ENCODE measurements at places on chromosomes 11 and 22.

DNA sequence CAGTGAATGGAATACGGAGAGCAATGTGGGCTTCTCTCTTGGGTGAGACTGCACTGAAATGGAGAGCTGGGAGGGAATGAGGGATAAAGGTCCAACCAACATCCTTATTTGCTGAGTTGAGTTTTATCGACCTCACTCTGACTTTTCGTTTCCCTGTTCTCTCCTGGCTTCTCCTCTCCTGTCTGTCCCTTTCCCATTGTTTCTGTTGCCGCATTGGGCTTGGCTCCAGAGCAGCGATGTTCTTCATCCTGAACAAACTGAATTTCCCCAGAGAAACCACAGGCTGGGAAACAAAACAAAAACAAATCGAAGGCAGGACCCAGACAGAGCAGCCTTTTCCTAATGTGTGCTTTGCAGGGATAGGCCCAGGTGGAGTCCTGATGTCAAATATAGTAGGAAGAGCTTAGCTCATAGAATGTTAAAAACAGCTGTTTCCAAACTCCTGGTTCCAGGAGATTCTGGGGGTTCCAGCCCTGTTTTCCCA, 30.0 kb downstream of the MOV10L1 start:
- DNase-seq: no peak

- DNase-seq: no peak
Observed at GRCh38 chr22:26443901-26444690, 15.0 kb downstream of the ASPHD2 start.

DNA sequence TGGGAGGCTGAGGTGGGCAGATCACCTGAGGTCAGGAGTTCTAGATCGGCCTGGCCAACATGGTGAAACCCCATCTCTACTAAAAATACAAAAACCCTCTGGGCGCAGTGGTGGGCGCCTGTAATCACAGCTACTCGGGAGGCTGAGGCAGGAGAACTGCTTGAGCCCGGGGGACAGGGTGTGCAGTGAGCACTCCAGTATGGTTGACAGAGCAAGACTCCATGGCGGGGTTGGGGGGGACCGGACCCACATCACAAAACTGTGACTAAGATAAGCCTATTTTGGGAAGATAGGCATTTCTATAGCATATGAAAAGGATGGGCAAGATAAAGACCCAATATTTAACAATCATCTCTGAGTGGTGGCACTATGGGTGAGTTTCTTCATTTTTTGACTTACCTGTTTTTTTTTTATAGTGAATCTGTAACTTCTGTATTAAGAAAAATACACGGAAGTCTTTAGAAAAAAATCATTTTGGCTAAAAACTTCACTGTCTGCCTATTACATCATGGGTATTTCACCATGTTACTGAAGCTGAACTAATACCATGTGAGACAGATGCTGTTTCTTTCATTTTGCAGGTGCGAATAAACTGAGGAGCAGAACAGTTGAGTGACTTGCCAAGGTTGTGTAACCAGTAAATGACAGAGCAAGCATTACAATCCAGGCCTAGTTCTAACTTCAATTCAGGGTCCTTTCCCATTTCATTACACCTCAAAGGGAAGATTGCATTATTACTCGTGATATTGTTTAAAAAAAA, 2.5 kb downstream of the CELF1 start:
- DNase-seq: no peak

DNA sequence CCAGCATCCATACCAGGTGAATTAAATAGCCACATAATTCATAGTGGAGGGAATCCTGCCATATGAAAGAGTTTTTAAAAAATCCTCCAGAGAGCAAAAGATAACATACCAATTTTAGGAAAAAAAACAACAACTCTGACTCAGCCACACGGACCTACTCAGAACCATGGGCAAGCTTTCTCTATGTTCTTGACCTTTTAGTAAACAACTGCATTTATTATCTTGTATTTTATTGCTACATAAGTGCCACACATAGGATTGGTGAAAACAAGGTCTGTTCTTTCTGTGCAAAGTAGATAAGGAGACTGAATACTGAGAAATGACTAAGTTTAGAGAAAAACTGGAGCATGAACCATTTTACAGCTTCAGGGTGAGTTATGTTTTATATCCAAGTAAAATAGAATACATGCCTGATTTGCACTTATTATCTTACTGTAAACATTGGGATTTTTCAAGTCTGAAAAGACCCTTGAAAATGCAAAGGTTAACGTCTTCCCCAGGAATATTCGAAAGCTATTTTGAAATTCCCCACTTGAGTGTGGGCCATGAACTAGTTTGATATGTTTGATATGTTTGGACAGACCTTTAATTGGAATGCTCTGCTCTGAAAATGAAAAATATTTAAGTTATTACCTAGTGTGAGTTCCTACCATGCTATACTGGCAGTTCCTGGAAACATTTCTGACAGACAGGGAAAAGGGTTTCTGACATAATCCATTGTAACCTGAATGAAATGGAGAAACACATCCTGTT, 89.5 kb upstream of the DDI1 start:
- DNase-seq: no peak

GRCh38 chr11:63608353-63609345, 5.6 kb downstream of the PLAAT3 start:
- no peak for DNase-seq

GRCh38 chr11:7306900-7307299, 55.2 kb downstream of the SYT9 start:
- no peak for DNase-seq

DNA sequence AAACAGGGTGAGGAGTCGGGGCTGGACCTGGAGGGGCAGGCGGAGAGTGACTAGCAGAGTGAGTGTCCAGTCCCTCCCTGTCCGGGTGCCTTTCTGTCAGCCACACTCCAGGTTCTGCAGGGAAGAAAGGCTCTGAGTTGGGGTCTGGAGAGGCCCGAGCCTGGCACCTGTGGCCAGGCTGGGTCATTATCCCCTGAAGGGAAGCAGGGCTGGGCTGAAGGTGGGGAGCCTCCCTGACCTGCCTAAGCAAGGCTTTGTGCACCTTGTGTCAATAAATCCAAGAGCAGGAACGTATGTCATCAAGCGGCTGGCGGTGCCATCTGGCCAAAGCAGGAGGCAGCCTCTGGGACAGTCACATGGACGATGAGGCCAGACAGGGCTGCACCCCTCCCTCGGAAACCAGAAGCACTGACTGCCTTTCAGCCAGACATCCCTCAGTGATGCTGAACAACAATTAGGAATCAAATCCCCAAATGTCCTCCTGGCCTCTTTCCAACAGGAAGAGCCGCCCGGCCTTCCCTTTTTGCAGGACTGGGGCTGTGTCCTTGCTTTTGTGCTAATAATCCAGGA, 73.9 kb upstream of the FGF3 start:
- no peak for DNase-seq

DNA sequence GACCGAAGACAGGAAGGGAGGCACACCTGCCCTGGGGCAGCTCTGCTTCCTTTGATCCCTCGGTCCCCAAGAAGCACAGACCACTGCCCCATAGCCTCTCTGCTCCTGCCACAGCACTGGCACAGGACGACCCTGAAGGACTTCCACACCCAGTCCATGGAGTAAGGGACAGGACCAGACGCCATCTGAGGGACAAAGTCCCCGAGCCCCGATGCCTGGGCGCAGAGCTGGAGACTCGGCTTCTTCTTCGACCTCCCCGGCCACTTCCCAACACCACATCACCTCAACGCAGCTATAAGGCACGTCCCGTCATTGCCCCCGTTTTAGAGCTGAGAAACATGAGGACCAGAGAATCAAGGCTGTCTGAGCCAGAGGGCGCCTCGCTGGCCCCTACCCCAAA, 310.5 kb downstream of the BRD1 start:
- DNase-seq: no peak

DNA sequence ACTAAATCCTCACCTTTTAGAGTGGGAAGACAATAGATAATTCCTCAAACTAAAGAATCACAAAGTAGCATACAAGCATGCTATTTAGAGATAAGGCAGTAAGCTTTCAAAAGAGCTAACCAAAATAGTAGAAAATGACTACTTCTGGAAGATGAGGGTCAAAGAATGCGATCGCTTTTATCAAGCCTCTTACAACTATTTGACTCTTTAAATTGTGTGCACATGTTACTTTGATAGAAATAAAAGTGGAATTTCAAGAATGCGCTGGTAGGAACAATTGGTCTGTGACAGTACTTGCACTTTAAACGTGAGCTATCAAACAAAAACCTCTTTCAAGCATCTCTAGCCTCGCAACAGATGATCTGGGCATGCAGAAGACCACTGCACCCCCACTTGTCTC, 97.3 kb downstream of the COMMD9 start:
- no peak for DNase-seq

- DNase-seq: no peak
Observed at GRCh38 chr11:46452918-46453517, 61.4 kb upstream of the CHRM4 start.

GRCh38 chr22:27564806-27565205, 236.8 kb downstream of the MN1 start:
- DNase-seq: no peak

GRCh38 chr11:90661233-90661632, 438.4 kb upstream of the CHORDC1 start:
- no peak for DNase-seq

DNA sequence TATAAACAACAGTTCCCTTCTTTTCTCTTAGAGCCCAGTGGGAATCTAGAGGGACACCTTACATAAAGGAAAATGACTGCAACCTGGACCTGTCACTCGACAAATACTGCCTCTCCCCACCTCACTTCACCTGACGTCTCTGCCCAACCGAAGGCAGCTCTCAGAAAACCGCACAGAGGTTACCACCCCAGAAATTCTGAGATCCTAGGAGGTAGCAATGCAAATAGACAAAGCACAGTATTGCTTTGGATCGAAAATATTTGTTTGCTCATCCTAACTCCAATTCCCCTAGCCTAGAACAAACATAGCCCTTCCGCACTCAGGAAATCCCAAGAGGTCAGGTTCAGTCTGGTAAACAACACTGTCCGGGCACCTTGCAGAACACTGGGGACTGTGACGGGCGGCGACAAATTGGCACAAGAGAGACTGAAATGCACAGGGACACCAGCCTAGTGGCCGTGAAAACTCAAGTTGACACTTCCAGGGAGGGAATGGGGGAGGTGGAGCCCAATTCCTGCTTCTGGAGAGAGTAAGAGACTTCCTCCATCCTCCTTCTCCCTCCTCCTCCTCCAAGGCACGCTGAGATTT, 420 bp upstream of the TRIM44 start:
- no peak for DNase-seq

DNA sequence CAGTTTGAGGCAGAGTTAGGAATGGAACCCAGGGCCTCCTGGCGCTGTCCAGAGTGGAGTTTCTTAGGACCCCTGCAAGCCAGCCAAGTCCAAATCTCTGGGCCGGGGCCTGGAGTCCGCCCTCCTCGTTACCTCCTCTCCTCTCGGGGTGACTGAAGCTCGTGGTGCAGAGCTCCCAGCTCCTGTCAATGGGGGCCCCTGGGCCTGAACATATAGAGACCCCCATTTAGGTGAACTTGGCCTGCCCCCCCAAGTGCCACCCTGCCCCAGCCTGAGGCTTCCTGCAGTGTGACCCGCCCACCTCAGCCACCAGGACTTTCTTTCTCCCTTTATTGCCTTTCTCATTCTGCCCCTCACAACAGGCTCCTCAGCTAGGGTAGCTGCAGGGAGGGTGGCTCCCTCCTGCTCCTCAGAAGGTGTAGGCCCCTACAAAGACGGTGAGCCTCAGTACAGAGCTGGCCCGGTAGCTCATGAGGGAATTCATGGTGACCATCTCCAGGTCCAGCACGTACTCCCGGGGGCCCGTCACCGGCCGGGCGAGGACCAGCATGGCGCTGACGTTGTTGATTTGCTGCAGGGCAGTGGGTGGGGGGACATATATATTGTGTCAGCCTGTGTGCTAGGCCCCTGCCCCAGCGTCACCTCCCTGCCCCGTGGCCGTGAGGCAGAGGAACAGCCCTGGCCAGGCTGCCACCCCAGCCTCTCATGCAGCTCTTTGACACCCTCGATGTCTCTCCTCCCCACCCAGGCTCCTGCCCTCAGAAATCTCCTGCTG, 5.9 kb downstream of the EFEMP2 start:
- DNase-seq: peak; percentile 64

DNA sequence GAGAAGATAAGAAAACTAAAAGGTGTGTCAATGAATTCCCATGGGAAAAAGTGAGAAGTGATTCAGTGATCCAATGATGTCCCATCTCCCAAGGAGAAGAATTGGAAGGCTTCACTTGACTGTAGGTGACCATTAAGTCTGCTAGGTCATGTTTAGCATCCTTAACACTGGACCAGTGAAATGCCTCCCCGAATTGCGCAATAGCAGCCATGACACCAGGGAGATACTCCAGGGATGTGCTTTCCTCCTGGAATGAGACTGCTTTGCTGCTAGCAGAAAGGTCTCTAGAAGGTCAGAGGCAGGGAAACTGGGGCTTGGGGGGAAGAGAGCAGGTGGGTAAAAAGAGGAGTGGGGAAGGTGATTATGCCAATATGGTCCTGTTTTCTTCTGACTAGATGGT, 364.3 kb downstream of the OPCML start:
- no peak for DNase-seq

DNA sequence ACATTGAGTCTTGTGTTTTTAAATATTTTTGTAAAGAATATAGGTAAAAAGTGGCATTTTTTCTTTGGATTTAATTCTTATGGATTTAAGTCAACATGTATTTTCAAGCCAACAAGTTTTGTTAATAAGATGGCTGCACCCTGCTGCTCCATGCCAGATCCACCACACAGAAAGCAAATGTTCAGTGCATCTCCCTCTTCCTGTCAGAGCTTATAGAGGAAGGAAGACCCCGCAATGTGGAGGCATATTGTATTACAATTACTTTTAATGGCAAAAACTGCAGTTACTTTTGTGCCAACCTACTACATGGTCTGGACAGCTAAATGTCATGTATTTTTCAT, 333 bp upstream of the CD3E start:
- DNase-seq: no peak

- no peak for DNase-seq
Observed at GRCh38 chr11:13062115-13062514, 53.0 kb downstream of the RASSF10 start.

GRCh38 chr11:129458756-129459535, 83.3 kb downstream of the BARX2 start:
- no peak for DNase-seq

DNA sequence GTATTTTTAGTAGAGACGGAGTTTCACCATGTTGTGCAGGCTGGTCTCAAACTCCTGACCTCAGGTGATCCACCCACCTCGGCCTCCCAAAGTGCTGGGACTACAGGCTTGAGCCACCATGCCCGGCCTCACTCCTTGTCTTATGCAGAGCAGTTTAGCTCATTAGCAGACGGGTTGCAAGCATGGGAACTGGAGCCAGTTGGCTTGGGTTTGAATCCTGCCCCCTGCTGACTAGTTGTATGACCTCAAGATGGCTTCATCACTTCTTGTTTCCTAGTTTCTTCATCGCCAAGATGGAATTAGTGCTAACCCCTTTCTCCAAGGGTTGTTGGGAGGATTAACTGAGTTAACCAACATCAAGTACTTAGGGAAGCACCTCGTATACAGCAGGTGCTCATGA, 23.4 kb upstream of the RASD2 start:
- no peak for DNase-seq

- DNase-seq: no peak
Observed at GRCh38 chr11:122714004-122714403, 58.5 kb downstream of the UBASH3B start.

DNA sequence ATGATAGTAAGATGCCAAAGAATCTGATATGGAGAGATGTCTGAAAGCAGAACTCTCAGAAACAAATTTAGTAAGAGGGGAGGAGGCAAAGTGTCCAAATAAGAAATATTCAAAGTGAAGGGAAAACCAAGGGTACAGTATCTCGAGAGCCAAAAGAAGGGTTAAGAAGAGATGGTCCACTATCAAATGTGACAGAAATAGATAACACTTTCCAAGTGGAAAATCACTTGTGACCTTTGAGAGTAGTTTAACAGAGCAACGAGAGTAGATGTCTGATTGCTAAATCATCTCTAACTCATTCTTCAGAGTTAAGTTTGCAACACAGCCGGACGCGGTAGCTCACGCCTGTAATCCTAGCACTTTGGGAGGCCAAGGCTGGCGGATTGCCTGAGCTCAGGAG, 4.3 kb upstream of the BUD13 start:
- no peak for DNase-seq
